Upper lobe of left lung (tissue), 6 donors: ENCODE measurements at places on chromosomes 6 and 20.

DNA sequence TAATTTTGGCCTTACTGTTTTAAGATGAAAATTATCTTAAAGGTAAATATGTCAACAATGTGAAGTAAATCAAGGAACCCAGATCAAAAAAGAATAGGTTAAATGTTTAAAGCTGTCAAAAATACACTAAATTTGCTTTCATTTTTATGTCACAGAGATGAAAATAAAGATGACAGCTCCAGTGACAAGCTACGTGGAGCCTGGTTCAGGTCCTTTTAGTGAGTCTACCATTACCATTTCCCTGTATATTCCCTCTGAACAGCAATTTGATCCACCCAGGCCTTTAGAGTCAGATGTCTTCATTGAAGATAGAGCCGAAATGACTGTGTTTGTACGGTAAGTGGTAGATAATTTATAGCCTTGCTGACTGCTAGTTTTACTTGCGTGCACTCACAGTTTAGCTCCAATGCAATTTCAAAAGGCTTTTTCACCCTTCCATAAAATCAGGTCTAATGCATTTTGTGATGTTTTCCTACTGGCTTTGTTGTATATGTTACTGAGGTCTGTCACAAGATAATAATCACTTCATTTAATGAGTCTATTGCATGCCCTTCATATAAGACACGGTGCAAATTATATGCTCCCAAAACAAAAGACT lies 1.9 kb downstream of the HEBP2 start:
- H3K27ac ChIP-seq, result no peak overlapping the region
- H3K4me3 ChIP-seq, result no peak overlapping the region
- H3K27me3 ChIP-seq, result no peaks in the 10 kb centered on the region

DNA sequence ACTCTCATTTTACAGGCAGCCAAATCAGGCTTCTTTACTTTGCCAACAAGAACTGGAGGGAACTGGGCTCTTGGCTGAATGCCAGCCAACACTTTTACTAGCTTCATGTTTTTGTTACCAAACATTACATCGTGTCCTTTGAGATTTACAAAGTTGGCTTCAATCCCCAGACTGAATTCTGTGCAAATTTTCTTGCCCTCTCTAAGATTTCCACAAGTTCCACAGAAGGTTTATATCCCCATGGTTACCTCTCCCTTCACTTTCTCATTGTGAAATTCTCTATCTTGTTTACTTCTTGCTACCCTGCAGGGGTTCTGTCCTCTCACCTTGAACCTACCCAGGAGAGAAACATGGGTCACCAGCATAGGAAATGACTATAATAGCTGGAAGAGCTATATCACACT lies 37.6 kb upstream of the PLCB1 start:
- DNase-seq, result peak; percentile 65
- no peak overlapping the region for H3K4me3 ChIP-seq
- no peaks in the 10 kb centered on the region for H3K27me3 ChIP-seq
- H3K4me1 ChIP-seq, result peaks cover 12% of the 10 kb centered on the region
- no peaks in the 10 kb centered on the region for H3K36me3 ChIP-seq

DNA sequence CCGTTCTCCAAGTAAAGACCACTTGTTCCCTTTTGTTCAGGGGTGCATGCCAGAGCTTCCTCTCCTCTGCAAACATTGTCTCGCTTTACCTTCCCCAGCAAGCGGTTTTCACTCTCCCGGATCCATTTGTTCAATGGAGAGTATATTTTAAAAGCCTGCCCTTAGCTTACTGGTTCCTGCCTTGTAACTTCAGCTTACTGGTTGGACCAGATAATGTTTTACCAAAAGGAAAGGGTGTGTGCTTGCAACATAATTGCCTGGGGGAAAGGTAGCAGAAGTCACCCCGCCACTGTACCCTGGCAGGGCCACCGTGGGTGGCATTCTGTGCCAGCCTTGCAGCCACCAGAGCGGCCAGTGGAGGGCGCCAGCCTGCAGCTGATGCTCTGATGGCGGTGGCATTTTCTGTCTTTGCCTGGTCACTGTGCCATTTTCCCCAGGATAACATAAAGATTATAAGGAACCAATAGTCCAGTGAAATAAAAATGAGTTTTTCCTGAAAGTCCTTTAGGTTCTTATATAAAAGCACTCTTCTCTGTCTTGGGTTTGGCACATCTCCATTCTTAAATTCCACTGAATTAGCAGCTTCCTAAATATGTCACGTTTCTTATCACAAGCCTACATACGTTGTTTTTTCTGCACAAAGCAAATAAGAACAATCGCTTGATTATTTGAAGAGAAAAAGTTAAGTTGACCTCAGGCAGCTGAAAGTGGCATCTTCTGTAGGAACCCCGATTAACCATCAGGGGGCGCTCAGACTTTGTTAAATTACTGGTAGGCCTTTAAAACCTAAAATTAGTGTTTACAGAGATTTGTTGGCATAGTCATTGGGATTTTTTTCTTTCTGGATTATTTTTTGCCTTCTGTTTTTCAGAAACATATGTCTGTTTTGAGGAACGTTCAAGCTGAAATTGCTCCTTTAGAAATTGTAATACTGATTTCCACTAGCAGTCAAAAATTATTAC lies 67.4 kb upstream of the XRN2 start:
- H3K4me3 ChIP-seq, result no peak overlapping the region
- peaks cover 5% of the 10 kb centered on the region for H3K36me3 ChIP-seq
- H3K27me3 ChIP-seq, result no peaks in the 10 kb centered on the region
- H3K27ac ChIP-seq, result no peak overlapping the region
- peak; percentile 53 for DNase-seq

GRCh38 chr20:62774762-62775161 lies 21.5 kb upstream of the MRGBP start:
- H3K36me3 ChIP-seq, result no peaks in the 10 kb centered on the region
- no peak overlapping the region for H3K27ac ChIP-seq
- H3K27me3 ChIP-seq, result no peaks in the 10 kb centered on the region
- DNase-seq, result peak; percentile 36

DNA sequence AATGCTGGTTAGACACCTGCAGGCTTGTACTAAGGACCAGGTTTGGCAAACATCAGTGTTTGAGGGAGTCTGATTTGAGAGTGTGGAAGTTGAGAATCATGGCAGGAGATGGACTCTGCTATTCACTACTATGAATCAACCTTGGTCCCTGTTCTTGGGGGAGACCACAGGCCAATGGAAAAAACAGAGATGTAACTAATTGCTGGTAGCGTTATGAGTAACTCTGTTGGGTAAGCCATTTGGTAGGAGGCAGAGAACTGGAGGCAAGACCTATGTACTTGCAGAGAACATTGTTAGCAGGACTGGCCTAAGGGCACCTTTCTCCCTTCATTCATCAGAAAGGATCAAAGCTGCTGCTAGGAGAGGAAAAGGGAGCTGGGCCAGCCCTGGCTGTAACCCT lies 8.3 kb upstream of the WFDC2 start:
- H3K27me3 ChIP-seq, result no peaks in the 10 kb centered on the region
- no peaks in the 10 kb centered on the region for H3K4me1 ChIP-seq
- no peaks in the 10 kb centered on the region for H3K36me3 ChIP-seq
- DNase-seq, result no peak

GRCh38 chr6:129882510-129883023 lies 21.5 kb upstream of the TMEM244 start:
- no peaks in the 10 kb centered on the region for H3K27me3 ChIP-seq
- DNase-seq, result peak; percentile 3
- no peak overlapping the region for H3K4me3 ChIP-seq
- no peaks in the 10 kb centered on the region for H3K4me1 ChIP-seq
- H3K36me3 ChIP-seq, result no peaks in the 10 kb centered on the region

DNA sequence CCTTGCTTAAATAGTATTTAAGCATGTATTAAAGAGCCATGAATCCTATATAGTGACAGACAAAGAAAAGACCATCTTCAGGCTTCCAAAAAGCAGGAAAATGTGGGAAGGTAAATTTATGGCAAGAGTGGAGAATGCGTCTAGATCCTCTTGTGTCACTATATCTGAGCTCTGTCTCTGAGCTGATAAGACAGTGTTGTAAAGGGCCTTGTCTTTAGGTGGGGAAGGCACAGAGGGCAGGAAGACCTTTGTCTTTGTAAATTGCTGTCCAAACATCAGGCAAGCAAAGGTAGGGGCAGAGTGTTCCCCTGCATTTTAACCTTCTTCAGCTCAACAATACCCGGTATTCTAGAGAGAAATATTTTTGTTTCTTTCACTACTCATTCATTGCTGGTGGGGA lies 33.9 kb upstream of the MBOAT1 start:
- DNase-seq, result no peak
- H3K27ac ChIP-seq, result no peak overlapping the region
- no peaks in the 10 kb centered on the region for H3K27me3 ChIP-seq

GRCh38 chr20:61673152-61673847 lies 392.4 kb downstream of the TAF4 start:
- no peaks in the 10 kb centered on the region for H3K27me3 ChIP-seq
- DNase-seq, result no peak
- no peaks in the 10 kb centered on the region for H3K4me1 ChIP-seq
- H3K36me3 ChIP-seq, result no peaks in the 10 kb centered on the region
- no peak overlapping the region for H3K4me3 ChIP-seq

DNA sequence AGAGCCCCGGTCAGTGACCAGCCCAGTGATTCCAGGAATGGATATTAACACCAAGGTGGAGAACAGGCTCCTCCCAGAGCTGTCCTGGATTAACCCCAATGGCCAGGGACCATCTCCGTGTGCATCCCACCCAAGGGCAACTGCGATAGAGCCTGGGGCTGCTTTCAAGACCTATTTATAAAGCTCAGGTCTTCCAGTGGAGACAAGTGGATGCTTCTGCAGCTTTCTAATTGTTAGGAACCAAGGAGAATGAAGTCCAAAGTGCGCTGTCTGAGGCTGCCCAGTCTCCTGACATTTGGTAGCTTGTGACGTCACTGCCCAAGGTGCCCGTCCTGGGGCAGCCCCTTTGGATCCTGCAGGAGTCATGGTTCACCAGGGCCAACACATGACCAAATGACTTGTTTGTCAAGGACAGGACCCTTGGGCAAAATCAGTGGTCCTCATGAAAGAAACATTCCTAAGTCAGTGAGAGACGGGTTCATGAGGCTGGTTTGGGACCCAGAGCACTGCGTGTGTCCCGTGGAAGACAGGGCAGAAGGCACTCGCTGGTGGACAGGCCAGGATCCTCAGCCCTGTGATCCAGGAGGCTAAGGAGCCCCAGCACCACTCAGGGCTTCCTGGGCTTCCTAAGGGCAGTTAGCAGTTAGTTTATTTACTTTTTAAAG lies 174.9 kb downstream of the ANKRD60 start:
- H3K4me3 ChIP-seq, result no peak overlapping the region
- no peaks in the 10 kb centered on the region for H3K36me3 ChIP-seq
- no peak for DNase-seq
- H3K27ac ChIP-seq, result no peak overlapping the region
- no peaks in the 10 kb centered on the region for H3K27me3 ChIP-seq

GRCh38 chr6:142846459-142846831 lies 98.5 kb downstream of the HIVEP2 start:
- no peaks in the 10 kb centered on the region for H3K36me3 ChIP-seq
- H3K4me3 ChIP-seq, result no peak overlapping the region
- H3K27ac ChIP-seq, result peak overlapping the region; percentile 36
- H3K27me3 ChIP-seq, result no peaks in the 10 kb centered on the region
- DNase-seq, result no peak
- peaks cover 41% of the 10 kb centered on the region for H3K4me1 ChIP-seq

- DNase-seq, result no peak
- no peak overlapping the region for H3K27ac ChIP-seq
- no peak overlapping the region for H3K4me3 ChIP-seq
- H3K27me3 ChIP-seq, result no peaks in the 10 kb centered on the region
- H3K4me1 ChIP-seq, result no peaks in the 10 kb centered on the region
These were observed 1.3 kb upstream of the CTCFL start for GRCh38 chr20:57526087-57526884.

GRCh38 chr6:123288649-123289048 lies 292.6 kb downstream of the CLVS2 start:
- no peak overlapping the region for H3K27ac ChIP-seq
- no peaks in the 10 kb centered on the region for H3K36me3 ChIP-seq
- H3K4me3 ChIP-seq, result no peak overlapping the region

DNA sequence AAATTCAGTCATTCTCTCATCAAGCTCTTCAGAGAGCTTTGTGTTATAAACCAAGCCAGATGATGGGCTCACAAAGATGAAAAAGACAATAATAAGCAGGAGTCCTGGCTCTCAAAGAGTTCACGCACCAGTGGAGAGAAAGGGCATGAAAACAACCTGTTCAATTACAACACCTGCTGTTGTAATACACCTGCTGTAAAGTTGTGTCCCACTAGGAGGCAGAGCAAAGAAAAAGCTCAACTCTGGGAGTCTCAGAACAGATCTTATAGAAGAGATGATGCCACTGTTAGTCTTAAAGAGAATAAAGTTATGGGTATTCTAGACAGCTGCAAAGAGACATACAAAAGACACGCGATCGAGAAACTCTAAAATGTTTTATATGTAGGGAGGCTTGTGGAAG lies 100.6 kb downstream of the DCDC2 start:
- no peaks in the 10 kb centered on the region for H3K27me3 ChIP-seq
- DNase-seq, result no peak
- no peaks in the 10 kb centered on the region for H3K36me3 ChIP-seq
- H3K4me3 ChIP-seq, result no peak overlapping the region
- H3K27ac ChIP-seq, result no peak overlapping the region

DNA sequence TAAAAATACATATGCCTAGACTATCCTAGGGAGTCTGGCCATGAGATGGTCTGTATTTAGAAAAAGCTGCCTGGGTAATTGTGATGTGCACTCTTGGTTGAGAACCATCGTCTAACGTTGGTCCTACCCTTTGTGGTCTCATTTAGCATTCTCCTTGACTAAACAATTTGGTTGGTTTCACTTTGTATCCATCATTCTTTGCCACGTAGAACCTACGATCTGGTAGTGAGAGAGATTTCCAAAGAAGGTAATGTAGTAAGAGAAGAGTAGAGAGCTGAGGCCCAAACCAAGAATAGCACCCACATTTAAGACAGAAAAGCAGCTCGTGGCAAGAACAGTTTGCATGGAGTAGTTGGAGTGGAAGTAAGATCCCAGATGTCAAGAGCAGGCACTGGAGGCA lies 219.8 kb downstream of the TMEM200A start:
- H3K4me3 ChIP-seq, result no peak overlapping the region
- no peaks in the 10 kb centered on the region for H3K27me3 ChIP-seq
- no peak for DNase-seq
- H3K27ac ChIP-seq, result no peak overlapping the region
- H3K36me3 ChIP-seq, result no peaks in the 10 kb centered on the region

GRCh38 chr6:136859430-136859829 lies 37.0 kb downstream of the PEX7 start:
- H3K27me3 ChIP-seq, result no peaks in the 10 kb centered on the region
- peaks cover 6% of the 10 kb centered on the region for H3K36me3 ChIP-seq
- no peak overlapping the region for H3K27ac ChIP-seq

- H3K4me1 ChIP-seq, result peaks cover 12% of the 10 kb centered on the region
- H3K4me3 ChIP-seq, result no peak overlapping the region
- H3K27me3 ChIP-seq, result no peaks in the 10 kb centered on the region
These were observed 111.4 kb upstream of the ARMC2 start for GRCh38 chr6:108736832-108737231.

DNA sequence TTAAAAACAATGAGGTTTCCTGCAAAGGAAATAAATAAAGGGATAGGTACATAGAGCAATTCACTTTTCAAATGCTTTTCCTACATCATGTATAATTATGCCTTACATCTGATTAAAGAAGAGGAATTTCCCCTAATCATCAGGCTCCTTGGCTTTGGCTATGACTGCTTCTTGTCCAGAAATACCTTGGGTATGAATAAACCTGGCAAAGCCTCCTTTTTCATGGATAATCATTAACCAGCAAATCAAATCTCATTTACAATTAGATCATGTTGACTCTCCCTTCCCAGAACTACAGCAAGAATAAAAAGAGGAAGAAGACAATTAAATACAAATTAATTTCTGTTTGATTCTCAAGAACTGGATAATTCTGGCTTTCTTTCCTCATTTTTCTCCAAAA lies 58.0 kb upstream of the CD2AP start:
- no peaks in the 10 kb centered on the region for H3K36me3 ChIP-seq
- no peak overlapping the region for H3K27ac ChIP-seq
- H3K4me1 ChIP-seq, result peaks cover 11% of the 10 kb centered on the region
- H3K27me3 ChIP-seq, result no peaks in the 10 kb centered on the region

- no peak for DNase-seq
- no peaks in the 10 kb centered on the region for H3K27me3 ChIP-seq
- peaks cover 41% of the 10 kb centered on the region for H3K4me1 ChIP-seq
- H3K36me3 ChIP-seq, result peaks cover 18% of the 10 kb centered on the region
These were observed 16.3 kb downstream of the LRRC73 start for GRCh38 chr6:43493833-43494232.
